ENCODE measurements at places on chromosomes 13 and 19.
A peak's percentile ranks its signal among the peaks of the same experiment; 100 is the strongest.

DNA sequence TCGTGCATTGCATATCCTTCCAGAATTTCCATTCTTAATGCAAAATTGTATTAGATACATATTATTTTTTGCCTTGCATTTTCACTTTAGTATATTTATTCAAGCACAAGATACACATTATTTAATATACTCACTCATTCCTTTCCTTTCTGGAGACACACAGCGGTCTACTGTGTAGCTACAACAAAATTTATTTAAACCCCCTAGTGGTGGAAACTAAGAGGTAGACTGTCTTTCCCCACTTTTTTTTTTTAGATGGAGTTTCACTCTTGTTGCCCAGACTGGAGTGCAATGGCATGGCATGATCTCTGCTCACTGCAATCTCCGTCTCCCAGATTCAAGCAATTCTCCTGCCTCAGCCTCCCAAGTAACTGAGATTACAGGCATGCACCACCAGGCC, 2040.3 kb upstream of the PCDH20 start:
- no peak for DNase-seq

DNA sequence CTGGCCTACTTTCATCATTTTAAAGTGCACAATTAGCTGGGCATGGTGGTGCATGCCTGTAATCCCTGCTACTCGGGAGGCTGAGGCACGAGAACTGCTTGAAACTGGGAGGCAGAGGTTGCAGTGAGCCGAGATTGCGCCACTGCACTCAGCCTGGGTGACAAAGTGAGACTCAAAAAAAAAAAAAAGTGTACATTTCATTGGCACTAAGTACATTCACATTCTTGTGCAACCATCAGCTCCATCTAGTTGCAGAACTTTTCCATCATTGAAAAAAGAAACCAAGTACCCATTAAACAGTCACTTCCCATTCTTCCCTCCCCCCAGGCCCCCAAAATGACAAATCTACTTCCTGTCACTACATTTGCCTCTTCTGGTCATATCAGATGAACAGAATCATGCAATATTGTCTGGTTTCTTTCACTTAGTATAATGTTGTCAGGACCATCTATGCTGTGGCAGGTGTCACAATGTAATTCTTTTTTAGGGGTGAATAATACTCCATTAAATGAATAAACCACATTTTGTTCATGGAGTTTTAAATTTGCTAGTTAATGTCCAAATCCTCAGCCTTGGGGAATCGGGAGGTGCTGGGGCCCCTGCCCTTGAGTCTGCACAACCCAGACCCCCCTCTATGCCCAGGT, 7.4 kb upstream of the SIGLEC11 start:
- no peak for DNase-seq

- no peak for DNase-seq
Observed at GRCh38 chr13:27496006-27496405, 45.6 kb upstream of the MTIF3 start.

- no peak for DNase-seq
Observed at GRCh38 chr19:17806945-17807344, 12.0 kb downstream of the B3GNT3 start.

DNA sequence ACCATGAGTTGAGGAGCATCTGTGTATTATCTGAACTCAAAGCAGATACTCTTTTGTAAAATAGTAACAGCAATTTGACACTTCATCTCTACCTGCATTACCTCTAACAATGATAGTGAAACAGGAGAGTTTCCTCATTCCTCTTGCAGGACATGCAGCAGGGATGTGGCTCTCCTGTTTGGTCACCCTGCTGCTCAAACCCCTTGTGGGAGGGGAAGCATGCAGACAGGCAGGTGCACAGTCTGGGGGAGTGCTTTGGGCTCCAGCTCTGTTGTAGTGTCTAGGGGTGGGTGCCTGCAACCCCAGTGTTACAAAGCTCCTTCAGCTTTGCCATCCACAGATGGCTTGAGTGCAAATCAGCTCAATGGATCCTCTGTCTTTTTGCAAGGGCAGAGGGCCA, 827.6 kb downstream of the DACH1 start:
- no peak for DNase-seq

GRCh38 chr19:21677696-21678418, 89.5 kb downstream of the ZNF100 start:
- DNase-seq, result no peak

DNA sequence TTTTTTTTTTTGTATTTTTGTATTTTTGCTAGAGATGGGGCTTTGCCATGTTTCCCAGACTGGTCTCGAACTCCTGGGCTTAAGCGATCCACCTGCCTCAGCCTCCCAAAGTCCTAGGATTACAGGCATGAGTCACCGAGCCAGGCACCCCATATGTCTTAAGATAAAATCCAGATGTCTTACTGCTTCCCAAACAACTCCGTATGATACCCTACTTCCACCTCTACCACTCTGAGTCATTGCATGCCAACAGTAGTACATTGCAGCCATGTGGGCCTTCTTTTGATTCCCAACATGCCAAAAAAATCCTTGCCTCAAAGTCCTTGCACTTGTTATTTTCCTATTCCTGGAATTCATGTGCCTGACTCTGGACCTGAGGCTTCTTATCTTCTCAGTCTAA, 799.2 kb downstream of the GPC5 start:
- no peak for DNase-seq

- DNase-seq, result no peak
Observed at GRCh38 chr19:54435551-54436016, 13.4 kb upstream of the LENG8 start.

DNA sequence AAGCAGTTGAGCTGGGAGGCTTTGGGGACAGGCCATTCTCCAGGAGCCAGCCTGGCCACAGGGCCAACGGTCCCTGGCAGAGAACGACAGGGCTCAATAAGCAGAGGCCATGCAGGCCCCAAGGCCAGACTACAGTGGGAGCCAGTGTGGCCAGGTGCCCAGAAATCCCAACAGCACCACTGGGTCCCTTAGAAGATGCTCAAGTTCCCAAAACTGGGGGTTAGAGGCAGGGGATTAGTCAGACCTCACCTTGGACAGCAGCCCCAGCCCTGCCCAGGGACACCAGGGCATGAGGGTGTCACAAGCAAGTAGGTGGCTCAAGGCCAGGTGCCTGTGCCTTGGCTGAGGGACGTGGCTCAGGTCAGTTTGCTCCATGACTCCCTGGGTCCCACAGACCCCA, 12.8 kb downstream of the SCGB2B2 start:
- no peak for DNase-seq

DNA sequence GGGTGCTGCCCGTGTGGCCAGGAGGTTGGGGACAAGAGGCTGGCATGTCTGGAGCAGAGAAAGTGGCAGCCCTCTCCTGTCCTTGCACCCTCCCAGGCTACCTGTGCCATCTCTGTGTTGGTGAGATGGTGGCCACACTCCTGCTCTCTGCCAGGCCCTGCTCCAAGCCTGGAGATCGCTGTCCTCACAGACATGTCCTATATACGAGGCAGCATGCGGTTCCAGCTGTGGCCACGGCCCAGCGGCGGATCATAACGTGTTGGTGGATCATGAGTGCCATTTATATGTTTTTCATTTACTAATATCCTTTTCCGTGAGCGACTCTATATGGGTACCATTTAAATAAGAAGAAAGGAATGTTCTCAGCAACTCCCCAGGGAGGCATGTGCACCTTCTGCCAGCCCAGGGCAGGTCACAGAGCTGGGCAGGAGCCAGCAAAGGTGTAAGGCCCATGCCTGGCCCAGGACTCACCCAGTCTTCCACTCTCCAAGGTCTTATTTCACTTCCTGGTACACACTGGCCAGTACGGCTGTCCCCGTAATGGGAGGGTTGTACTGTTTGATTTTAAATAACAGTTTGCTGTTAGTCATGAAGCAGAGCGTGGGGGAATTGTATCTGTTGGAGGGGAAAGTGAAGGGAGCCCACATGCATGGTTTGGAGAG, 47.2 kb upstream of the LDLR start:
- no peak for DNase-seq

DNA sequence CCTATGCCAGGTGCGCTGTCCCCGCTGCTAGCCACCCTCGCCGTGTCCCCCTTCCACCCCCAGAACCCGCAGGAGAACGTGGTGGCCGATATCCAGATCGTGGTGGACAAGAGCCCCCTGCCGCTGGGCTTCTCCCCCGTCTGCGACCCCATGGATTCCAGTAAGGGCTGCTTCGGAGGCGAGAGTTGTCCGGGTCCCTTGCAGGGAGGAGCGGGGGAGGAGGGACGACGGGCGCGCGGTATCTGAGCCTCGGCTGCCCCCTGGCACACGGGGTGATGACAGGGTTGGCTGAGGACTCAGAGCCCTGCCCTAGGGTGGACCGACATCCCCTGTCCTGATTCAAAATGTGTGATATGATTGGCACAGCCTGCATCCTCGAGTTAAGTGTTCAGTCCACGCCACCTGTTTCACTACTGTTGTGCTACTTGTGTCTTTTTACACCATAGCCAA, 653 bp downstream of the MVB12A start:
- DNase-seq, result peak; percentile 22

DNA sequence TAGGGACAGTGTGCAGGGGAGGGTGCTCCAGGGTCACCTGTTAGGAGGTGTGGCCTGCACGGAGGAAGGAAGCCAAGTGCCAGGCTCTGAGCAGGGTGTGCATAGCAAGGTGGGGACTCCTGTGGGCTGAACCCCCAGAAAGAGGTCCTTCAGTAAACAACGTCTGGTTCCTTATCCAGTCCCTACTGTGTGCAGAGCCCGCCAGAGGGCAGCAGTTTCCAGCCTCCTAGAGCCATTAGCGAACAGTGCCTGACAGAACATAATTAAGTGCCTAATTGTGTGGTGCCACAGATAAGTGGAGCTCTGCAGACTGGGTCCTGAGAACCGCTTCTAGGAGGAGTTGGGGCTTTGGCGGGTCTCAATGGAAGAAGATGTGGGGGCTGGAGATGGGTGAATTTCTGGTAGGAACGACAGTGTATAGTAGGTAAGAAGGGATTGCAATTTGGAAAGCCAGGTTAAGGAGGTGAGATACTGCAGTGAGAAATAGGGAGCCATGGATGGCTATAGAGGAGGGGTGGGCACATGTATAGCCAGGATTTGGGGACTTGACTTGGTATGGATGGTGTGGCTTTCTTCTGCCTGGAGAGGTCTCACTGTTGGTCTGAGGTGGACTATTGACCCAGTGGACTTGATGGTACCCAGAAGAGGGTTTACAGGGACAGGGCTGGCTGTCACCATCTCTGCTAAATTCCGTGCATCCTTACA, 323.1 kb downstream of the ZNF536 start:
- no peak for DNase-seq

- no peak for DNase-seq
Observed at GRCh38 chr13:26513931-26514330, 43.6 kb upstream of the WASF3 start.

Data from cardiac fibroblast (primary cell).